Stimulated activated CD4-positive, alpha-beta T cell treated with anti-CD3 and anti-CD28 coated beads, Interleukin-1b, Interleukin-23, amount 100 ng/mL, for 24 hours (primary cell): ENCODE measurements at places on chromosomes 5 and 9.

DNA sequence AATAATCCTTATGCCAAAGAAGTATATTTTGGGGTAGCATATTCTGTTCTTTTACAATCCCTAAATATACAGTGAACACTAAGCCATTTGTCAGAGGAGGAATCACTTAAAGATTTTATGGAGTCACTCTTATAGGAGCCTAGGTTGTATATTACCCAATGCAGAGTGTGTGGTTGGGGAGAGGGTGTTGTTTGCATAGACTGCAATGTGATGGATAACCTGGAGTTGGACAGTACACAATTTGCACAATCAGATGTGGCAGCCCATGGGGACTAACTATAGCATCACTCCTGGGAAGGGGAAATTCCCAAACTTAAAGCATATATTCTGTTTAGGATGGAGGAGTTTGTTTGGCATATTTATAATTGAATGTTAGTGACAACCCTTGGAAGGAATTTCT lies 9.6 kb upstream of the NDFIP1 start:
- DNase-seq = no peak

GRCh38 chr5:57887851-57888621 lies 405.4 kb upstream of the ACTBL2 start:
- no peak for DNase-seq

GRCh38 chr5:61171479-61171878 lies 9.2 kb upstream of the SMIM15 start:
- no peak for DNase-seq

- DNase-seq = no peak
These were observed 702.8 kb downstream of the SEMA5A start for GRCh38 chr5:8842971-8843551.

DNA sequence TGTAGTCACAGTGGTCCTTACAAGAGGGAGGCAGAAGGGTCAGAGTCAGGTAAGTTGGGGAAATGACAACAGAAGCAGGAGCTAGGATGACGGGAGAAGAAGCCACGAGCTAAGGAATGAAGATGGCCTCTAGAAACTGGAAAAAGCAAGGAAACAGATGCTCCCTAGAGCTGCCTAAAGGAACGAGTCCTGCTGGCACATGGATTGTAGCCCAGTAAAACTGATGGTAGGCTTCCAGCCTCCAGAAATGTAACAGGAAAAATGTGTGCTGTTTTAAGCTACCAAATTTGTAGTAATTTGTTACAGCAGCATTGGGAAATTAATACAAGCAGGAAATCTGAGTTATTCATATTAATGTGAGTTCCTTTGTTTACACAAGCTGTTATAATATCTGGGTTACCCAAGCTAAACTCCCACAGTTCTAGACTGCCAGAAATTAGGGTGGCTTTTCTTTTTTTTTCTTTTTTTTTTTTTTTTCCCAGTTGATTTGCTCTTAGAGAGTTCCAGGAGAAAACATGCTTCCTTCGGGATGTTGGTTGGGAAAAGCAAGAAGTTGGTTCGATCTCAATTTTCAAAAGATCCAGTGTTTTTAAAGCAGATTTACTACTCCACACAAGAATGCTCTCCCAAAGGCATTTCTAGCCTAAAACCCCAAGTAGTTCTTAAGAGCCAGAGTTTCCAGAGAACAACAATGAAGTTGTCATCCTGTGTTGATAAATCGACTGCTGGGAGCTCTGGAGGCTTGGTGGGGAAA lies 400.0 kb upstream of the SLC24A2 start:
- no peak for DNase-seq

DNA sequence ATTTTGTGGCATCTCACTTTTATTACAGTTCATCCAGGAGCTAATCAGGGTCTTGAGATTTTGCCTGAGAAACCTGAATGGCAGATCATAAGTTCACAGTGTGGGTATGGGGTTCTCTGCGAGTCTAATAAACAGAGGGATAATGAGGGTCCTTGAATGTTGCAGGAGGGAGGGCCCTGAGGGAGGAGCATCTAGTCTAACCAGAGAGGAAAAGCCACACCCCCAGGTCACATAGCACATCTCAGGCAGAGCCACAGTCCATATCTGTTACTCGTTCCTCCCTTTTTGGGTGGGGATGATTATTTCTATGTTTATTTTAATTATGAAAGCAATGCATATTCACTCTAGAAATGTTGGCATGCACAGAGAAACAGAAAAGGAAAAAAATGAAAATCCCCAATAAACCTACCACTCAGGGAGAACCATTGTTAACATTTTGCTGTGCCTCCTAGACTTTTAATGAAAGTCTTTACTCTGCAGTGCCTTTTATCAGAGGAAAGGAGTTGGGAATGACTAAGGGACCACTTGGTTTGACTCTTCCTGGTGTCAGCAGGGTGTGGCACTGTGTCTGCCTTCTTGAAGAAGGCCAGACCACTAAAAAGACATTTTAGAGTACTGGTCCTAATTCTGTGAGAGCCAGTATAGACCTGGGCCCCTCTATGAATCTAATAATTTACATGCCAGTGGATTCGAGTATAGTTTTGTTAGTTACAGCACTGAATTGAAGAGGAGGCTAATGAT lies 2.8 kb downstream of the GALNT12 start:
- DNase-seq = no peak

DNA sequence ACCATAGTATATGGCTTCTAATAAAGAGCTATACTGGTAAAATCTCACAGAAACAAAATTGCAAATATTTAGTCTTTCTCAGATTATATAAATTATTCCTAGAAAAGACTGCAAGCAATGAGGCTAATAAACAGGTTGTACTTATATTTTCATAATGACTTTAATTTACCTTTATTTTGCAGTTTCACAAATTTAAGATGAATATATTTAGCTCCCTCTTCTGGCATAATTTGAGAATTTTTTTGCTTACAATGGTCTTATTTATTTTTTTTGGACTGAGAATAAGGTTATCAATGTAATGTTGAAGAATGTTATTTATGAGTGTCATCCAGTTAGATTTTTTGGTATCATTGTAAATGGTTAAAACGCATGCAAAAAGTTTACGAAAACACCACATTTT lies 56.7 kb downstream of the PIK3R1 start:
- no peak for DNase-seq

DNA sequence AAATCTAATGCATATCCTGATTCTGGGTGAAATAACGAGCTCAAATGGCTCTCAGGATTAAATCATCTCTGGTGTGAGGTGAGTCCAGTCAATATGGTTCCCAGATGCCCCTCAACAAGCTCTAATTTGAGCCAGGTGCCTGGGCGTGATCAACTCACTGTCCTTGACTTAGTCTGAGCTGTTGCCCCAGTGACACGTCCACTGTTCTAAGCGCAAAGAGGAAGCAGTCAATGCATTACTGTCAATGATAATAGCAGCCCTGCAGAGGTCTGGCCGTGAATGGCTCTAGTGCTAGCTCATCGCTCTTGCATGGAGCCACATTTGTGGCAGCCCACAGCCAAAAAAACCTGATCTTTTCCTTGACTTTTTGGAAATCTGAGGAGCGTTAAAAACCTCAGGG lies 128.6 kb upstream of the EFNA5 start:
- DNase-seq = no peak

GRCh38 chr9:112794731-112795130 lies 44.2 kb downstream of the SNX30 start:
- no peak for DNase-seq

DNA sequence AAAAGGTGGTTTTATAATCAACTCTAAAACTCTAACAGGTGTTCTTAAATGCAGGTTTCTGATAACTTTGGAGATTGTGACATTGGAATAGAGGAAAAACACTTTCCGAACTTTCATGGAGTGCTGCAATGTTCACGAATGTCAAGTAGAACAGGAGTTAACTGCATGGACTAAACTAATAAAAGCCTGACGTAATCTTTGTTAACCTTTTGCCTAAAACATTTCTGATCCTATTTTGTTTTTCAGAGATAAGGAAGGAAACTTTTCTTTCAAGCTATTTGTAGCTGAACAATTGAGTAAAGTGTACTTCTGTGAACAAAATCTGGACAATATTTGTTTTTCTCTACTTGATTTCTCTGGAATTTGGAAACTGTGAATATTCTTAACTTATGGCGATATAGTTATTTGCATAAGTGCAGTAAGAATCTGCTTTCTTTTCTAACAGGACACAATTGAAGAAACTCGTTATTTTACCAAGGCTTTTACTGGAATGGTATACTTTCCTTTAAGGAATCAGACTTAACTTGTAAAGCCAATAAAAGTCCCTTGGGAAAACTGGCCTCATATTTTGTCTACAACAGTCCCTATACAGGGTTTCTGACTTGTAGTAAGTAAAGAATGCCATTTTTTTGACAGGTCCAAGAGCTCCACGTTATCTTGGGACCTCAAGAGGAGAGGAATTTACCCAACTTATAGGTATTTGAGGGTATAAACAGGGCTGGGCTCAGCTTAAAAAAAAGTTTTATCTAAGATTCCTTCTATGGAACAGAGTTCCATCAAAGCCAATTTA lies 154.7 kb downstream of the NXNL2 start:
- DNase-seq = no peak

DNA sequence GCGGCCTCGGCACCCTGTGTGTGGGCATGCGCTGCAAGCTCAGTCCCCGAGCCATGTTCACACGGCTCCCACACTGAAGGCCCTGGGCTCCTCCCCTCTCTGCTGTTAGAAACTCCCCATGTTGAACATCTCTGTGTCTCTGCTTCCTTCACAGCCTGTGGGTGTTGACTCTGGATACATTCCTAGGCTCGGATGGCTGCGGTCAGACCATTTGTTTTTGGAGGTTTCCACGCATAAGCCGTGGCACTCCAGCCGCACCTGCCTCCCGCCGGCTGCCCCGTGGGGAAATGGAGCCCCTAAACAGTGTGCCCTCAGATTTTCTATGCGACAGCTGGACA lies 31.2 kb upstream of the LRRC14B start:
- DNase-seq = no peak

DNA sequence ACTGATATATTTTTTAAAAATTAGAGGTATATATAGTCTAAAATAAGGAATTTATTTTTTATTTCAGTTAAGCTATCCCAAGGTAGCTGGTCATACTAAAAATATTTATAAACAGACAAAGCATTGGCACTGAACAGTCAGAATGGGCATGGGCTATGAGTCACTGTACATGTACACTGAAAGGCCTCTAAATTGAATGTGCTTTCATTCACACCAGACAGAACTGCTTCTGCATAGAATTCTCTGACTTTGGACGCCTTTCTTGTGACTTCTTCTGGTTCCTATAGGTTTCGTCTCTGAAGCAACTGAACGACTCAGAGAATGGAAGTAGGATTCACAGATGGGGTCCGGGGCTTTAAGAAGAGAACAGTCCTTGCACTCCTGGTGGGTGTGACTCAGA lies 394.8 kb upstream of the MEF2C start:
- no peak for DNase-seq

GRCh38 chr9:135166565-135166964 lies 79.1 kb downstream of the OLFM1 start:
- no peak for DNase-seq

GRCh38 chr5:6582507-6583048 lies 50.3 kb downstream of the NSUN2 start:
- no peak for DNase-seq

DNA sequence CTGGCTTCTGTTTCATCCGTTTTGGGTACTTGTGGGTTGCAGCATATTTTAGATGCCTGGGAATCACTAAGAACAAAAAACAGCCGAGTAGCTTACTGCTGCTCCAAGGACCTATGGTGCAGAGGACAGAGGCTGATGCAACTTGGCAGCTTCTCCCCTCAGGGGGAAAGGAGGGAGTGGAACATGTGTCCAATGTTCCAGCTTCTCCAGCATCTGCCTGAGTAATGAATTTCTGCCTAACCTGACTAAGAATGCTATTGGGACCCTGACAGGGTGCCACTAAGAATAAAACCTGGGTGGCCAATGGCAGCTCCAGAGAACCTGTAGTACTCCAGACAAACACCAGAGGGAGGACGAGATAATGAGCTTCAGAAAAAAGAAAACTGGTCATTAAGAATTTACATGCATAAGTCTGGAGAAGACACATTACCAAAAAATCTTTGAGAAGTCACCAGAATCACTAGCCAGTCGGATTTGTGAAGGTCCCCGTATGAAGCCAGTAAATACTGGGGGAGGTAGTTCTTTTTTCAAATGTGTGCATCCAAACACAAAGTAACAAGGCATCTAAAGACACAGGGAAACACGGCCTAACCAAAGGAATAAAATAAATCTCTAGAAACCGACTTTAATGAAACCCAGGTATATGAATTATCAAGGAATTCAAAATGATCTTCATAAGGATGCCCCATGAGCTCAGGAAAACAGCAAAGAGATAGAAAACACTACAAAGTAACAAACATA lies 293.5 kb downstream of the HINT1 start:
- peak; percentile 15 for DNase-seq

- no peak for DNase-seq
These were observed 10.3 kb upstream of the GLE1 start for GRCh38 chr9:128494108-128494745.

DNA sequence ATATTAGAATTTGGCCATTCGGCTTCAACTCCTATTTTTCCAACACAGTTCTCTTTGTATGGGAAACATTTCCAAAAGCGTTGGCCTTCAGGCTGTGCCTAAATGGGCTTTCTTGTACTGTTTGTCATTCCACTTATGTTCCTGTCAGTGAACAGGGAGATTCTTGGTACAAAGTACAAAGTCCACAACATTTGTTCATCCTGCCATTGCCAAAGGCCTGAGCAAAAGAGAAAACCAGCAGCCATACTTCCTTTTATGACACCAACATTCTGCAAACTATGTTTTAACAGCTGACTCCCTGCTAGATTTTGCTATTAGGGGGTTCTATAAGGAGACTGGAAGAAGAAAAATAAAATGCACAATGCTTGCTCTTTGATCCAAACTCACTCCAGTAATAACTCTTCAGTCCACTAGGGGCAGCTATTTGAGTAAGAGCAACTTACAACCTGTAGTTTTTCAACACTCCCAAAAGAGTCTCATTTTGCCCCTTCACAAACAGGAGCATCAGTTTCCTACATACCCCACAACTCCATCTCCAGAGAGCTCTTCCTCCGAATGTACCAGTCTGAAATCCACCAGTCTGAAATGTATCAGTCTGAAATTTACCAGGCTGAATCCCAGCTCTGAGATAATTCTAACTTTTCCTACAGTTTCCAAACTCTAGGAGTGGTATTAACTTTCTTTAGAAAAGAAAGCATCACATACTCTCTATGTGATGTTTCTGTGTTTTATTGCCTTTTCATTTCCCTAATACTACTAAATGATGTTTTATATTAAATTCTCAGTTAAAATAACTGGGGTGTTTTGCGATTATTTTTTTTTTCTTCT lies 693.8 kb downstream of the DNAH5 start:
- no peak for DNase-seq

DNA sequence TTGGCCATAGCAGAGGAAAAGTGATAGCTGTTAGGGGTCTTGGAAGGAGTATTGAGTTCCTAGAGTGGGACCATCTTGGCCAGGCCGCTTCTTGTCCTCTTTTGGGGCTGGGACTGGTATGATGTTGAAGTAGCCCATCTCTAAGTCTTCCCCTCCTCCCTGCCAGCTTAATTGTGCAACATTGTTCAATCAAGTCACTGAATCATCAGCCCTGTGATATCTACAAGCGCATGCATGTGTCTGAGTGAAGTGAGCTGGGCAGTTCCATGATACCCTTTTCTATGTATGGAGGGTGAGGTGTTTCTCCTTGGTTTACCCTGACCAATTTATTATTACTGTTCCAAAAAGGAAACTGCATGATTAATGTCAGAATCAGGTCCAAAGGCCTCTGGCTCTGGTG lies 112.2 kb downstream of the C9orf152 start:
- DNase-seq = no peak
